Stimulated activated CD4-positive, alpha-beta T cell treated with anti-CD3 and anti-CD28 coated beads, Interleukin-1b, Interleukin-23, amount 100 ng/mL, for 24 hours (primary cell): ENCODE measurements at places on chromosomes 11 and 22.

GRCh38 chr11:12677131-12677530, 2.9 kb downstream of the TEAD1 start:
- DNase-seq = no peak

DNA sequence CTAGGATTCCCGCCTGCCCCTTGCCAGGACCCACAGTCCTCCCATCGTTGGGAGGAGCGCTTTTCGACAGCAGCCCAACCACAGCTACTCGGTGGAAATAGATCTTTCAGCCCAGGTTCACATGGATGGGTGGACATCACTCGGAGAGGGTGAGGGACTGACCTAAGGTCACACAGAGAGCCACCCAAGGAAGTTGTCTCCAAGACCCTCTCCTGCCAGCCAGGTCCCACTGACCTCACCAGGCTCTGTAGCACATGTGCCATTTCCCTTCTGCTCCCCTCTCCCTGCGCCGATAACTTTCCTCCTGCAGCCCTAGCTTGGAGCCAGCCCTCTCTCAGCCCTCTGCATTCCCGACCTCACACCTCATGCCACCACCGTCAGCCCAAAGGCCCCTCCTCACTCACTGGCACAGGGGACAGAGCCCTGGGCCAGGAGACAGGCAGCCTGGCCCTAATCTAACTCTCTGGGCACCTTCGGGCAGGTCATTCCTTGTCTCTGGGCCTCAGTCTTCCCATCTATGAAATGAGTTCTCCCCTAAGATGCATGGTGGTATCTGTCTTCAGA, 4.7 kb downstream of the KCNJ4 start:
- no peak for DNase-seq

- DNase-seq = no peak
These were observed 135.1 kb upstream of the TTC12 start for GRCh38 chr11:113179181-113179704.

GRCh38 chr11:82505379-82505778, 228.3 kb downstream of the FAM181B start:
- DNase-seq = no peak
